Activated CD8-positive, alpha-beta T cell treated with anti-CD3 and anti-CD28 coated beads, Interleukin-2, amount 10 ng/mL, durations not matched to agents 7 days and 5 days (primary cell): ENCODE measurements at places on chromosomes 12 and 14.
A peak's percentile ranks its signal among the peaks of the same experiment; 100 is the strongest.

- no peak for DNase-seq
Observed at GRCh38 chr14:82500222-82500621, 966.6 kb upstream of the SEL1L start.

- no peak for DNase-seq
Observed at GRCh38 chr12:4849795-4850345, 59.8 kb upstream of the KCNA1 start.

- DNase-seq, result no peak
Observed at GRCh38 chr12:106415134-106415533, 57.6 kb downstream of the POLR3B start.

GRCh38 chr14:27040552-27040951, 442.7 kb upstream of the NOVA1 start:
- DNase-seq, result no peak

- peak; percentile 49 for DNase-seq
Observed at GRCh38 chr12:46267575-46267824, 1.3 kb downstream of the SLC38A1 start.

GRCh38 chr12:62261876-62262517, 1.8 kb downstream of the USP15 start:
- DNase-seq, result no peak

GRCh38 chr12:93043877-93044209, 114.7 kb upstream of the EEA1 start:
- no peak for DNase-seq

DNA sequence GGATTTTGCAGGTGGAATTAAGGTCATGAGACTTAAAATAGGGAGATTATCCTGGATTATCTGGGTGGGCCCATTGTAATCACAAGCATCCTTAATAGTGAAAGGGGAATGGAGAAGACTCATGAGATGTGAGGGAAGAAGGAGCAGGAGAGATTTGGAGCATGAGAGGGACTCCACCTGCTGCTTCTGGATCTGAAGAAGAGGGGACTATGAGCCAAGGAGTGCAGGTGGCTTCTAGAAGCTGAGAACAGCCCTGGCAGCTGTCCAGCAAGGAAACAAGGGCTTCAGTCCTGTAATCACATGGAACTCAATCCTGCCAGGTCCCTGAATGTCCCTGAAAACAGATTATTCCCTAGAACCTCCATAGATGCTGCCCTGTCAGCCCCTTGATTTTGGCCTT, 67.8 kb downstream of the PELI2 start:
- no peak for DNase-seq

GRCh38 chr12:103097496-103097895, 140.0 kb downstream of the ASCL1 start:
- DNase-seq, result no peak

DNA sequence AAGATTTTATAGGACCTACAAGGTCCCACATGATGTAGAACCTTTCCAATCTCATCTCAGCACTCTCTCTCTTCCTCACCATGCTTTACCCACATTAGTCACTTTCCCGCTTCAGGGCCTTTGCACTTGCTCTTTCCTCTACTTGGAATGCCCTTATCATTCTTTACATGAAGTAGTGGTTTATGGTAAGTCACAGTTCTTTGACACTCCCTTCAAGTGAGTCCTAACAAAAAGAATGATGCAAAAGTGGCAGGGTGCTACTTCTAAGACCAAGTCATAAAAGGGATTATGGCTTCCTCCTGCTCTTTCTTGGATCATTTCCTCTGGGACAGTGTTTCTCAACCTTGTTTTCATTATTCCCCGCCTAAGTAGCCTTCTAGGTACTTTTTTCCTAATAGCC, 13.1 kb downstream of the TMBIM4 start:
- no peak for DNase-seq

DNA sequence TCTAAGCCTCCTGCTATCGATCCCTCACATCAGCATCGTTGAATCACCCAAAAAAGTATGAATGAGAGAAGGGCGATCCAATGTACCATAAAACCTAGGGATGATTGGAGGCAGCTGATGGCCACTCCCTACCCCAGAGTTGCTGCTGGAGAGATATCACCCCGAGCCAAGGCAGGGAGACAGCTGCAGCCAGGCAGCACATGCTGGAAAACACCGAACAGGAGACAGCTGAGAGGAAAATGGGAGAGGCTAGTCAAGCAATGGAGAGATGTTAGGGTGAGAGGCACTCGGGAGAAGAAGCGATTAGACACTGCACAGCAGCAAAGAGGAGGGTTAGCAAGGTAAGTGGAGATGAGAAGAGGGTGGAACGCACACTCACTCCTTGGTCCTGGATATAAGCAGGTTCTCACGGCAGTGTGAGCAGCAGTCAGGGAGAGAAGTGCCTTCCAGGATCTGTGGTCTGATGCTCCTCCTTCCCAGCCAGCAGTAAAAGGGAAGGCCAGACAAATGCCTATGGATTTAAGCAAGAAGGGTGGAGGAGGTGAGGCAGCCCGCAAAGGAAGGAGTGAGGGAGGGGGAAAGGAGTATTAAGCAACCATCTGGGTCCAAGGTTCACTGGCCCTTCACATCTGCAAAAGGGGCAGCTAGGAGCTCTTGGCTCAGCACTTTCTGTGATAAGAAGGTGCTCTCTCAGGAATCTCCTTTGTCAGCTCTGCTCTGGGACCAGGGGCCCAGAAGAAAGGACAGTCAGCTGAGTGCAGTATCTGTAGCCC, at the start of gene SLC7A7:
SLC7A7 (minus strand) TSS at position 495 of the 773 bp plus-strand sequence. CDS start 2,037 bp downstream, outside the sequence.
- DNase-seq, result no peak

GRCh38 chr14:73829526-73830431, 21.9 kb upstream of the PTGR2 start:
- DNase-seq, result peak; percentile 56

DNA sequence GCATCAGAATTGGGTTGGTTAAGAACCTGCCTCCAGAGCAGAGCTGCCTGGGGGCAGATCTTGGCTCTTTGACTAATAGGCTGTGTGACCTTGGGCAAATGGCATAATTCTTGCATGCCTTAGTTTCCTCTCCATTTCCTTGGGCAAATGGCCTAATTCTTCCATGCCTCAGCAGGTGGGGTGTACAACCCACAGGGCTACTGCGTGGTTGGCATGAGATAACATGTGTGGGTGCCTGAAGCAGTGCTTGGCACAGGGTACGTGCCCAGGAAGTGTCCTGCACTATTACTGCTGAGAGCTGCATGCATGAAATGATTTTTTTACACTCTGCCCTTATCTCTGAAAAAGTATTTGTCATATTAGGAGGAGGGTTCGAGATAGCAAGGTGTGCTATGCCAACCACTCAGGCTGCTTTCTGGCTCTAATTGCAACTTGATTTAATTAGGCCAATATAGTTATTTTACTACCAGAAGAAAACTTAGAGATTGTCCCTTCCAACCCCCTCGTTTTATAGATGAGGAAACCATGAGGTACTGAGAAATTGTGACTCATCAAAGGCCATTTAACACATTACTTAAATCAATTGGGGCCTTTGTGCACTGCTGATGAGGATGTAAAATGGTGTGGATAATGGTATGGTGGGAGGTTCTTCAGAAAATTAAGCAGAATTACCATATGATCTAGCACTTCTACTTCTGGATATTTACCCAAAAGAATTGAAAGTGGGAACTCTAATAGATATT, 161.6 kb upstream of the HIF1A start:
- no peak for DNase-seq

GRCh38 chr12:114655934-114656749, 27.8 kb downstream of the TBX3 start:
- no peak for DNase-seq

GRCh38 chr14:22079766-22080165, 406.1 kb upstream of the OR4E1 start:
- no peak for DNase-seq

DNA sequence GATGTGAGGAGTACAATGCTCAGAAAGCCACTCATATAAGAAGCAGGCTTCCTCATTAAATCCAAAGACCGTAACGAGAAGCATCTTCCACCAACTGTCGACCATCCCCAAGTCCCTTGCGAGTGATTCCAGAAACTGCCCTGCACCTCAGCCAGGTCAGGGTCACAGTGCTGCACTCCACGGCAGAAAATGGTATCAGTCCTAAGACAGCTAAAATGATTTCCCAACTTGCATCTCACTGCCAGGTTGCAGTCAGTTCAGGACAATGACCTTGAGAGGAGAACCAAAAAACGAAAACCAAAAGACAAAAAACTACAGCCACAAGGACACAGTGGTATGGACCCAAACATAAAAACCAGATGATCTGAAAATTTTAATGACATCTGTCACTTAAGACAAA, 20.6 kb downstream of the SBNO1 start:
- no peak for DNase-seq

GRCh38 chr14:102539544-102540314, 30.2 kb upstream of the ANKRD9 start:
- DNase-seq, result no peak

- no peak for DNase-seq
Observed at GRCh38 chr14:20684662-20685456, 499 bp downstream of the RNASE4 start.

GRCh38 chr12:109476807-109477184, 304 bp downstream of the KCTD10 start:
- no peak for DNase-seq

DNA sequence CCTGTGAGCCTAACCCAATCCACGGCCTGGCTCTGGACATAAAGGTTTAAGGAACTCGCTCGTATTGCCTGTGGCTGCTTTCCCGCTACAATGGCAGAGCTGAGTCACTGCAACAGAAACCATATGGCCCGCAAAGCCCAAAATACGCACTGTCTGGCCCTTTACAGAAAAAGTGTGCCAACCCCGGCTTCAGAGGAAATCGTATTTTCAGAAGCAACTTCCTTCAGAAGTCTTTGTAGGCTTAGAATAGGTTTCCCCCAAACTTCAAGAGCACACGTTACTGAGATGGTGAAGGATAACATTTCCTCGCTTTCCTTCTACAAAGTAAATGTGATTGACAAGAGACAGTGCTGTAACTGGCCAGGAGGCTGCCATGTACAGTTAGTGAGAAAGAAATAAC, 34.8 kb upstream of the TESC start:
- peak; percentile 80 for DNase-seq

GRCh38 chr14:89417465-89418225, 612 bp upstream of the FOXN3 start:
- peak; percentile 78 for DNase-seq

- DNase-seq, result peak; percentile 94
Observed at GRCh38 chr14:104826189-104826860, 25.4 kb downstream of the ZBTB42 start.

- no peak for DNase-seq
Observed at GRCh38 chr12:99914206-99914605, 70.5 kb downstream of the ANKS1B start.

- DNase-seq, result no peak
Observed at GRCh38 chr12:6229224-6230218, 29.3 kb downstream of the CD9 start.

GRCh38 chr14:64221391-64222003, 72.7 kb downstream of the ESR2 start:
- DNase-seq, result no peak

DNA sequence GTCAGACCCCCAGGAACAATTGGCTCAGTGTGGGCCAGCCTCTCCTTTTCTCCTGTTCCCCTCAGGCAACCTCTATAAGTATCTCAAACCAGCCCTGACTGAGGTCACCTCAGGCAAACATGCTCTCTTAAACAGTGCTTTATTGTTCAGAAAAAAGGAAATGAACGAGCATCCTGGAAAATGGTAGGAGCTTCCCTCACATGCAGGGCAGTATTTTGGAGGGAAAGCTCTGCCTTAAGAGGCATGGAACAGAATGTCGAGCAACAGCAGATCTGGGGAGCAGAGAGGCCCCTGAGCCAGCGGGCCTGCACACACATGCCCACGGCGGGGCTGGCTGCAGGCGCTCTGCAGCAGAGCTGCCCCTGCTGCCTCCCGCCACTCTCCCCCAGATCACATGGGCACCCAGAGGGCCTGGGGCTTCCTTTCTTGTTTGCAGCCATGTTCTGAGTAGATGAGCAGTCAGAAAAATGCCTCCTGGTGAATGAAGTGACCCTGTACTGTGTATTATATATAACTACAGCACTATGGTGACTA, 42.0 kb downstream of the MOK start:
- no peak for DNase-seq

DNA sequence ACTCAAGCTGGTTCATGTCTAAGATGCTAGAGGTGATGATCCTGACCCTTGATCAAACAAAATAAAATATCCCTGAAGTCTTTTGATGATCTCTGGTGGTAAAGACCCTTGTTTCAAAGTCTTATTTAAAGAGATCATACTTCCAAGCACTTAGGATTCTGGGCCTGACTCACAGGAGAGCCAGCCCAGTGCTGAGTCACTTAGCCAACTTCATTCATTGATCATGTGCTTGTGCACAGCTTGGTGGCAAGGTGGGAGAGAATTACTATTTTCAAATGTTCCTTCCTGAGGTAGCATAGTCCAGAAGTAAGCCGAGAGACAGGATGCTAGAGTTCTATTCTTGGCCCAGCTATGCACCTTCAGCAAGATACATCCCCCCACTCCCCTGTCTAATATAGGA, 40.6 kb downstream of the SCN8A start:
- no peak for DNase-seq

DNA sequence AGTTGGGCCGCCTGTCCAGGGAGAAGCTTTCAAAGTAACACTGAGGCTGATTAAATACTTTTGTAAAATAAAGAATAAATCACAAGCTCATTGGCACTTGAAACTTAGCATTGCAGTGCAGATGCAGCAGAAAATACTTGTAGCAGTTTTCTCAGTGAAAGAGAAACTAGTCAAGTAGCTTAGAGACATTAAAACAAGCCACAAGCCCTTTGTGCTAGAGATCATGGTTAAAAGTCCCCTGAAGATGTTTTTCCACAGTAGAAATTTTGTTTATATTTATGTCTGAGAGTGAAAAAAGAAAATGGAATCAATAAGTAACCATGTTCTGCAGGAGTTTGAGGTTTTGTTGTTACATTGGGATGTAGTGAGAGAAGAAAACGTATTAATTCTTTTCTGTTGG, 5.9 kb downstream of the PSEN1 start:
- no peak for DNase-seq

DNA sequence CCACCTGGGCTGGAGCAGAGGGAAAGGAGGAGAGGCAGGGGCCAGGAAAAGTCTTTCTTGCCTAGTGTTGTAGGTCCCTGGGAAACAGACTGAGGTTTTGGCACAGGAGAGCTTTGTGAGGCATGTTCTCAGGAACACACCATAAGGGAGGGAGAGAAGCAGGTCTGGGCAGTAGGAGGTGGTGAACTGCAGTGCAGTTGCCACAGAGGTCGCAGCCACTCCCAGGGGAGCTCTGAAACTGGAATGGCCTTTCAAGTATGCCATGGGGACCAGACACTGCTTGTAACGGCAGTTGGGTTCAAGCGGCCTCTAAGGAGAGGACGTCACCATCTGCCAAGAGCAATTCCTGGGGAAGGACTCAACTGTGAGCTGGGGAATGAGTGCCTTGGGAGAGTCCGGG, 35.4 kb upstream of the NKX2-8 start:
- DNase-seq, result no peak

- DNase-seq, result no peak
Observed at GRCh38 chr14:93987376-93987775, 9.7 kb upstream of the CCDC197 start.

GRCh38 chr12:87794854-87795253, 234.3 kb downstream of the C12orf50 start:
- DNase-seq, result no peak

- peak; percentile 56 for DNase-seq
Observed at GRCh38 chr12:131592972-131593371, 117.9 kb upstream of the SFSWAP start.

- DNase-seq, result no peak
Observed at GRCh38 chr12:81930037-81930436, 170.9 kb upstream of the PPFIA2 start.

GRCh38 chr14:100434911-100435438, 111.8 kb downstream of the SLC25A47 start:
- no peak for DNase-seq
